ENCODE measurements at places on chromosomes 12 and 14.
A peak's percentile ranks its signal among the peaks of the same experiment; 100 is the strongest.

DNA sequence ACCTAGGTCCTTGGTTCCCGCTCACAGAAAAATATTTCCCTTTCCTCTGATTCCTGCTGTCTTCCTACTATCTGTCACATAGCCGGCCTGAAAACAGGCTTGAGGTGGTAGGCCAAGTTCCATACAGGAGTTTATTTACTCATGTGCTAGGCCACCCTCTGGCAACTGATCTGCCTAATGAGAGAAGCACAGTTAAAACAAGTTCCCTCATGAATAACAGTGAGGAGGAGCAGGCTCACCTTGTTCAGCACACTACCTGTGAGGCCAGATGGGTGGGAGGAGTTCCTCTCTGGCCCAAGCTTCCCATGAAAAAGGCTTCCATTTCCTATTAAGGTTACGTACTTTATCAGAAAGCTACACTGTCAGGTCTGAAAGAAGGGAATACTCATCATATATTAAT is 206.0 kb downstream of the MYRFL start:
- no peak for DNase-seq

GRCh38 chr12:51717326-51717925 is 126.4 kb downstream of the SCN8A start:
- no peak for DNase-seq

- DNase-seq: no peak
Measured at GRCh38 chr14:81446279-81447007, 46.3 kb upstream of the STON2 start.

DNA sequence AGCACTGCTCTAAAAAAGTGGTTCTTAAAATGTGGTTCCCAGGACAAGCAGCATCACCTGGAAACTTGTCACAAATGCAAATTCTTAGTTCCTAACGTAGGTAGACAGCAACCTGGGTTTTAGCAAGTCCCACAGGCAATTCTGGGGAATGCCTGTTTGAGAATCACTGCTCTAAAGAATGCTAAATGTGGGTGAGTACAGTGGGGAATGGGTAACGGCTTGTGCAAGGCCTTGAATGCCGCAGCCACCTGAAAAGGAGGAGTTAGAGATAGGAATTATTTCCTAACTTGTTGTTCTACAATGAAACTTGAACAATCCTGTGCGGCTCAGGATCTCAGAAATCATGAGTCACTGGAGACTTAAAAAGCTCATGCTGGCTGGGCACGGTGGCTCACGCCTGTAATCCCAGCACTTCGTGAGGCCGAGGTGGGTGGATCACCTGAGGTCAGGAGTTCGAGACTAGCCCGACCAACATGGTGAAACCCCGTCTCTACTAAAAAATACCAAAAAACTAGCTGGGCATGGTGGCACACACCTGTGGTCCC is 34.9 kb downstream of the GNS start:
- DNase-seq: no peak

GRCh38 chr14:68013326-68013725 is 193.7 kb downstream of the RAD51B start:
- no peak for DNase-seq

- peak; percentile 88 for DNase-seq
Measured at GRCh38 chr14:104388011-104388521, 191.5 kb upstream of the C14orf180 start.

- no peak for DNase-seq
Measured at GRCh38 chr12:49294804-49295081, 204 bp upstream of the PRPH start.

GRCh38 chr14:96901227-96901626 is 104.0 kb downstream of the VRK1 start:
- DNase-seq: no peak

DNA sequence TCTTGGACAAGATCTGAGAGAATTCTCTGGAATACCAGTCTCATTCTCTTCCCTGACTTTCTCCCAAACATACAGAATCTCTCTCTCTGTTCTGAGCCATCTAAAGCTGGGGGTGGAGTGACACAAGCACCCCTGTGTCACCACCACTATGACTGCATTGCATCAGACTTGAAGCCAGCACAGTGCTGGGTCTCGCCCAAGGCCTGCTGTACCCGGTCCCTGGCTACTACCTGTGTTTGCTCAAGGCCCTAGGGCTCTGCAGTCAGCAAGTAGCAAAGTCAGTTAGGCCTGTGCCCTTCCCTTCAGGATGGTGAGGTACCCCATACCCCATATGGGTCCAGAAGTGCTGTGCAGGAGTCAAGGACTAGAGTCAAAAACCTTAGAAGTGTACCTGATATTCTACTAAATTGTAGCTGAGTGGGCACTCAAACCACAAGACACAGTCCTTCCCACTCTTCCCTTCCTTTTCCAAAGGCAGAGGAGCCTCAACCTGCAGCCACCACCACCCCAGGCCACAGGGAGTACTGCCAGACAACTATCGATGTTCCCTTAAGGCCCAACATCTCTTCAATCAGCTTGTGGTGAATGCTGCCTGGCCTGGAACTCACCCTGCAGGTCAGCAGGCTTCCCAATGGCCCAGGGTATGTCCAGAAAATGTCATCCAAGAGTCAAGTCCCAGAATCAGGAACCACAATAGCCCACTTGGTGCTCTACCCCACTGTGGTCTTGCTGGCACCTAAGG is 21.2 kb upstream of the RDH16 start:
- DNase-seq: no peak

DNA sequence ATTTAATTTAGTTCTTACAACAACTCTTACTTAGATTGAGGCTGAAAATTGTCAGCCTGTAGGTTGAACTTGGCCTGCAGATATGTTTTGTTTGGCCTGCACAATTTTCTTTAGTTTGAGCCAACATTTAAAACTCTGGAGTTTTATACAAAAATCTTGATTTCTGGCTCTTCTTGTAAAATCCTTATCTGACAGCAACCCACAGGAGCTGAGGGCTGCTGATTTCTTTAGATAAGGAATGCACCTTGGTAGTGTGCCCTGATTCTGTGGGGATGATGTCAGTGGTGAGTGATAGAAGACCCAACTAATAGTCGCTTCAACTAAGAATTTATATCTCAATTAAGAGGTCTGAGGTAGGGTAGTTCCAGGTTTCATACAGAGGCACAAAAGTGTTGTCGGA is 49.5 kb downstream of the SOCS2 start:
- no peak for DNase-seq

- no peak for DNase-seq
Measured at GRCh38 chr14:92922155-92922735, 705 bp upstream of the CHGA start.

DNA sequence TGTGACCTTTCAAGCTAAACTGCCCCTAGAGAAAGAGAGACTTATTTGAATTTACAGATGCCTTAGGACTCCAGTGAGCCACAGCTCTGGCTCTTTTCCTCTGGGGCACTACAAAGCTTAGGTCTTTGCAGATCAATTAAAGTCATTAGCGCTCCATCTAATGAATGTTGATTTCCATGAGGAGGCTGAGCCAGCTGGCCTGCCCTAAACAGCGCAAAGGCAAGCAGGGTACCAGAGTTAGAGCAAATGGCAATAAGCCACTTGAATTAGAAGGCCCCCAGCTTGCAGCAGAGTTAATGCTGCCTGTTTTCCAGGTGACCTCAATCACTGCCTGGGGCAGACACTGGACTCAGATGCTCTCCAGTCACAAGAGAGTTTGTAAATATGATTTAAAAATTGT is 695.3 kb downstream of the DIO2 start:
- no peak for DNase-seq

DNA sequence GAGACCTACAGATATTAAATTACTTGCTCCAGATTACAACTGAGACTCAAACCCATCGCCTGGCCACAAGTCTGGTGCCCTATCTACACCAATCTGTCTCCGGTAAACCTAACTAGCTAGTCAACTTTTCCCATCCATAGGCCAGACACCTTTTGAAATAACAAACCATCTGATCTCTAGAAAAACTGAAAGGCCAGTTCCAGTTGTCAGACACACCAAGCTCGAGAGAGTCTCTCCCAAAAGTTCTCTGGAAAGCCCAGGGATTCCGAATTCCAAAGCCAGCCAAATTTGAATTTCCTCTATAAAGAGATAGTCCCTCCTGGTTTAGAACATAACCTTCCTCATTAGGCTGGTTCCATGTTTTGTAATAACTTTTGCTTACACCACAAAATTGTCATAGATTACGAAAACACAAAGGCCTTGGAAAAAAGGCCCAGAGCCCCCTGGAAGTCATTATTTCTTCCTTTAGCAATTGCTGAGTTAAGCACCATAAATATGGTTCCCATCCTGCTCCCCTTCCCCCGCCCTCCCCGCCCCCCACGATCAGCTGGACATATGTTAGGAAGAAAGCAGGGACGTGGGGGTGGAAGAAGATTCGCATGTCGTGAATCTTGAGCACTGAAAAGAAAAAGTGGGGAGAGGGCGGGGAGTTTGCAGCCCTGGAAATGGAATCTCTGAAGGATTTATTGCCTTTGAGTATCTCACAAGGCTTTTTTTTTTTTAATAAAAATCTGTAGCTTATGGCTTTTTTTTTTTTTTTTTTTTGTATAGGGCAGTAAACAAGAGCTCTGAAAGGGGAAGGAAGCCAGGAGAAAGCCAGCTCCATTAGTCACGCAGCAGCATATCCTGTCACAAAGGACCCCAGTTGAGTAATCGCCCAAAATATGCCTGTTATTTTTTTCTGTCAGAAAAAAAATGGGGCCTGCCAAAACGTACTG is 110.4 kb downstream of the ZFP36L1 start:
- peak; percentile 5 for DNase-seq

DNA sequence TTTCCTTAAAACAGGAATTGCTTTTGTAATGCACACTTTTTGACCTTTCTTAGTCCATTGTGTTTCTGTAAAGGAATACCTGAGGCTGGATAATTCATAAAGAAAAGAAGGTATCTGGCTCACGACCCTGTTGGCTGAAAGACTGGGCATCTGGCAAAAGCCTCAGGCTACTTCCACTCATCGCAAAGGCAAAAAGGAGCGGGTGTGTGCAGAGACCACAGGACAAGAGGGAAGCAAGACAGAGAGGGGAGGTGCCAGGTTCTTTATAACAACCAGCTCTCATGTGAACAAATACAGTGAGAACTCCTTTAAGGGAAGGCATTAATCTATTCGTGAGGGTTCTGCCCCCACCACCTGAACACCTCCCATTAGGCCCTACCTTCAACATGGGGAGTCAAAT is 182.1 kb downstream of the C12orf50 start:
- DNase-seq: no peak

- DNase-seq: no peak
Measured at GRCh38 chr14:76653875-76654572, 107.2 kb upstream of the VASH1 start.

DNA sequence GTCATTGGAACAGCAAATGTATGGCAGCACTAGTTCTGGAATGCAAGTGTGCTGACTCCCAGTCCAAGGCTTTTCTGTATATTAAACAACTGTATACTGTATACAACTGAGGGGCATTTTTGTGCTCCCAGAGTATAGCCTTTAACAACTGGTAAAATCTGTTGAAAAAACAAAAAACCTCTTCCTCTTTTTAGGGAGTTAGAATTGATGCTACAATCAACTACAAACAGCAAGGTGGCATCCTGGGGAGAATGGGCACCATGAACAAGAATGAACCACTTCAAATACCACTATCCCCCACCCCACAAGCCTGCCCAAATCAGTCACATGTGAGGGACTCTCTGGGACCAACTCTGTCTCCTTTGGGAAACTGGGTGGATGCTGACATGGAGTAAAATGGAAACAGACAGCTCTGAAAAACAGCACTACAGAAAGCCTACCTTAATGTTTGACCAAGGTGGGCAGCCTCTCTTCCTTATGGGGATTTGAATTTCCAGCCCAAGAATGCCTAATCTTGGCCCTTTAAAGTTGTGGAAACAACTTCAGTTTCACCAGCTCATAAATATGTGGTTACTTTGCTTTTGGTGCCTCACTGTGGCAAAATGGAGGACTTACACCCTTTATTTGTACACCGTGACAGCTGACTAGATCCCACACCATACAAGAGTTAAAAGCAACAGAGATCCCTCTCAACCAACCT is 7.5 kb downstream of the VTI1B start:
- no peak for DNase-seq

GRCh38 chr12:126163984-126164383 is 1098.7 kb downstream of the AACS start:
- no peak for DNase-seq

GRCh38 chr12:67659292-67659691 is 10.7 kb downstream of the DYRK2 start:
- no peak for DNase-seq

DNA sequence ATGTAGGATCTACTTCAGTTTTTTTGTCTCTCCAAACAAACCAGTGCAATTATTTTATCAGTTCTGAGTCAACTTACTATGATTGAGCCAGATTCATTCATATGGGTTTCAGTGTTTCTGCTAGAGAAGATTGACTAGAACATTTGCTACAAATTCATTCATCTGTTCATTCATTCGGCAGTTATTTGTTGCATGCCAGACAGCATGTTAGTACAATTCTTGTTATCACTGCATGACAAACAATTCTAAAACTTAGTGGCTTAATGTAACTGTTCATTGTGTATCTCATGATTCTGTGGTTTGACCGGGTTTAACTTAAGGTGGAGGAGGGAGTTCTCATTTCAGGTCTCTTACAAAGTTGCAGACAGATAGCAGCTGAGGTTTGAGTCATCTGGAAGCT is 52.3 kb downstream of the POLR3B start:
- DNase-seq: no peak

DNA sequence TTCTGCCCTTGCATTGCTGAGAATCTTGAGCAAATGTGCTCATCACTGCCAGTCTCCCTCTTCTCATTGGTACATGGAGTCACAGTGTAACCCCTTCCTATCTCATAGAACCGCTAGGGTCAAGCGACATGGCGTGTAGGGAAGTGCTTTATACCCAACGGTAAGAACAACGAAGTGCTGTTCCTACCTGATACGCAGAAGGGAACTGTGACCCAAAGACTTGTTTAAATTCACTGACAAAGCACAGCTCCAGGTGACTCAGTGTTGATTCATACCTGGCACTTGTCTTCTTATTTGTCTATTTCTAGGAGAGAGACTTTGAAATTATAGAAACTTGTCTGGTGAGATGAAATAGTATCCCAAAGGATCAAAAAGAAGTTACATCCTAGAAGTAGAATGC is 53.7 kb downstream of the FBXL14 start:
- DNase-seq: no peak

DNA sequence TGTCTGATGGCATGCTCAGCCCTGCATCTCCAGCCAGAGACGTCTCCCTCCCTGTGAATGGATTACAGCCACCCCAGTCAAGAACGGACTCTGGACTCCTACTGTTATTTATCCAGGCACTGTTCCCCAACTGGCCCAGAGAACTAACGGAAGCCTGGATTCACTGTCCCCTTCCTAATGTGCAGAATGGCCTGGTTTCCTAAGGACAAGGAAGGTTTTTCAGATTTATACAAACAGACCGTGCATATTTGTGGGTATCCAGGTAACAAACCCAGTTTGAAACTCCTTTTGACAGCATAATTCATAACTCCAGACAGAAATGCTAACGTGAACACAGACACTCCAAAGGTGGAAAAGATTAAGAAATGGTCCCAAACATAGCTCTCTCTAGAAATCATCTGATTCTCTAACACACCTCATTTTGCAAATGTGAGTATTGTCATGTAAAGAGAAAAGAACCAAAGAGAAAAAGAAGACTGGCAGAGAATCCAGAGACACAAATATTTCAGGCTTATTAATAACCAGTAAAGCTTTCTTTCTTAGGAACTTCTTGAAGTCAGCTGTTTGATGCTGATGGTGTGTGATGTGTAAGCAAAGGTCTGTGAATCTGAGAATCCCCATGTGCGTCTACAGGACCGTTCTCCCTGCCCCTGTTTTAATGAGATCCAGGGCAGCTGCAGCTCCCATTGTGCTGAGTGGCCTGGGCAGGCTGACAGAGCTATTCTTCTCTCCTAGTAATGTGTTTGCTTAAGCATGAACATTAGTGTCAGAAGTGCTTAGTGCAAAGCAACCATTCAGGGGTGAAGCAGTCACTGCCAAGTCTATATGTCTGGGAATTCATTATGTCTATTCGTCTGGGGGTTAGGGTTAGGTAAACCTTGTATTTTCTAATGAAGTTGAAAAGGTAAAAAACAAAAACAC is 86.8 kb upstream of the HIF1A start:
- DNase-seq: no peak

Data from mesenteric fat pad (tissue), 1 donor.